ENCODE measurements at places on chromosomes 7 and 10.

DNA sequence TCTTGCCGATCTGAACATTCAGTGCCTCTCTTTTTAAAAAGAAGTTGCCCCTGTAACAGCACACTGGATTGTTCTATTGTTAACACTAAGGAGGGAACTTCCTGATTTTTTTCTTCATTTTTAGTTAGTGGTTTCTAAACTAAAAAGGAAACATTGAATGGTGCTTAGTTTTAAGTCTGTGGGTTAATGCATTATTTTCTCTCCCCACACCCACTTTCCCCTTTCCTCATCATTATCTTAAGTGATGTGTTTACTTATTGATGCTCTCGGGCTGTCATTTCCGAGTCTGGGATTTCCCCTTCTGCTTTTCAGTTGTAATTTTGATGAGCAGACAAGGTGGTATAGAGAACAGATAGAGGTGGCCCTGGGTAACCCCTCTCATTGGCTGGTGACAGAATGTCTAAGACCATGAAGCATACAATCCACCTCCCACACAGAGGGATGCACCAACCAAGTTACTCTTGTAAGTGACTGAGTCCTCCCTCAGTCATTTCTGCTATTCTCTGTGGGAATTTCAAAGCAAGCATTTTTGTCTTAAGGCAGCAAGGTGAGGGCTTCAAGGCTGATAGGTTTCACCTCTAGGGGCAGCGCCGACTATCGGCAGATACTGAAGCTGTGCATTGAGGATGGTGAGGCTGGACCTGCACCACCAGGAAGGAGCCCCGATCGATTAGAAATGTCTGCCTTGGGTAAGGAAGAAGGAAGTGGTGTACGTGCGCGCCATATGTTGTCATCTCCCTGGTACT is 49.5 kb downstream of the CHN2 start:
- peak; percentile 6 for DNase-seq

DNA sequence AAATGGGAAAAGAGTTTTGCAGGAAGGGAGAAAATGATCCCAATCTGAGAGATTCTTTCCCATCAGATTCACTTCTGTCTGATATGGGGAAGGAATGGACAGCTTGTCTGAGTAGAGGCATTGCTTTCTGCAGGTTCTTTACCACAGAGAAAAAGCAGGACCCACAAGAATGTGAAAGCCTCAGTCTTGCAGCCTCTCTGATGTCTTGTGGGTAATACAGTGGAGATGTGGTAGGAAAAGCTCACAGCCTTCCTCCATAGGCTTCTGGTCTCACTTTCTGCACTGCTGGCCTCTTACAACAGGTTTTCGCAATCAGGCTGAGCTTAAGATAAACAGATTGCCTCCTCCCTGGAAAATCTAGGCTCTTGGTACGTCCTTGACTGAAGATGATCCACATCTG is 551 bp downstream of the IFIT1 start:
- no peak for DNase-seq

DNA sequence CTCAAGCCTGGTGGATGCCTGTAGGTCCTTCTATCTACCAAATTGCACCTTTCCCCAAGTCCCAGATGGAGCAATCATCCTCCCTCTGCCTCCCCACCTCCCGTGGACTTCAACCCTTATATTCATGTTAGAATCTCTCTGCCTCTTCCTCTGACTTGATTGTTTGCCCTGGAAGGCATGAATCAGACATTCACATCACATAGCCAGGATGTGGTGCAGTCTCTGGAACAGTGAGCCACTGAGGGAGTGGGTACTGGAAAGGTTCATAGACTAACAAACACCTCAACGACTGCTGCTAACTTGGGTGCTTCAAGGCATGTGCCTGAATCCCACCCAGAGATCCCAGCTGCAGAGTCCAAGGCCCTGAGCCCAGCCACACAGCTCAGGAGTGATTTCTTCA is 494.0 kb downstream of the TNS3 start:
- DNase-seq, result no peak

DNA sequence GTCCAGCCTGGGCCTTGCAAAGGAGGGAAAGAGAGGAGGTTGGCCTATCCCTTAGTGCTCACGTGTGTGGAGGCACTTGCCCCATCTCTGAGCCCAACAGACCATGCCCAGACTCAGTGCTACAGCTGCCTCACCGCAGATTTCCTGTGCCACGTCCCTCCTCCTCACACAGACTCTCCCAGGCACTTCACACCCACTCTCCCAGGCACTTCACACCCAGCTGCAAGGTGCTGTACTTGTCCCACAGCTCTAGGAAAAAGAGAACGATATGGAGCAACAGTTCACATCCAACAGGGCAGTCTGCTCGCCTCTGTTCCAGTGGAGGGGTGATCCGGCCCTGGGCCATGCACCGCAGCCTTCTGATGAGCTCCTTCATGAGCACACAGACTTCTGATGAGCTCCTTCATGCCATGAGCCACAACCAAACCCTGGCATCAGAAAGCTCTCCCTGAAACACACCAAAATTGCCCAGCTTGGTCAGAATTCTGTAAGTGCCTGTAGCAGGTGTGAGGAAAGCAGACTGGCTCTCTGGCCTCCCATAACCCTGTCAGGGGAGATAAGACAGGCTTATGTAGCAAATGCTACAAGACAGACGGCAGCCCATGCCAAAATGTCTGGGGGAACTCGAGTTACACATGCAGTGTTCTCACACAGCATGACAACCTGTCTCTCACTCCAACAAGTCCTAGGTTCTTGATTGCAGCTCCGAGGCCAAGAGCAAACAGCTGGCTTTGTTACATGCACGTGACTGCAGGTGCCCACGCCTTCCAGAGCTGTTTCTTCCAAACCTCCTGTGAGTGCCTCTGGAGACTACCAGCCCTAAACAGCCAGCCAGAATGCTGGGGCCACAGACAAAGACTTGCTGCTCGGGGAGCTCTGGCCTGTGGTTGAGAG is 348.5 kb downstream of the GRID1 start:
- no peak for DNase-seq

DNA sequence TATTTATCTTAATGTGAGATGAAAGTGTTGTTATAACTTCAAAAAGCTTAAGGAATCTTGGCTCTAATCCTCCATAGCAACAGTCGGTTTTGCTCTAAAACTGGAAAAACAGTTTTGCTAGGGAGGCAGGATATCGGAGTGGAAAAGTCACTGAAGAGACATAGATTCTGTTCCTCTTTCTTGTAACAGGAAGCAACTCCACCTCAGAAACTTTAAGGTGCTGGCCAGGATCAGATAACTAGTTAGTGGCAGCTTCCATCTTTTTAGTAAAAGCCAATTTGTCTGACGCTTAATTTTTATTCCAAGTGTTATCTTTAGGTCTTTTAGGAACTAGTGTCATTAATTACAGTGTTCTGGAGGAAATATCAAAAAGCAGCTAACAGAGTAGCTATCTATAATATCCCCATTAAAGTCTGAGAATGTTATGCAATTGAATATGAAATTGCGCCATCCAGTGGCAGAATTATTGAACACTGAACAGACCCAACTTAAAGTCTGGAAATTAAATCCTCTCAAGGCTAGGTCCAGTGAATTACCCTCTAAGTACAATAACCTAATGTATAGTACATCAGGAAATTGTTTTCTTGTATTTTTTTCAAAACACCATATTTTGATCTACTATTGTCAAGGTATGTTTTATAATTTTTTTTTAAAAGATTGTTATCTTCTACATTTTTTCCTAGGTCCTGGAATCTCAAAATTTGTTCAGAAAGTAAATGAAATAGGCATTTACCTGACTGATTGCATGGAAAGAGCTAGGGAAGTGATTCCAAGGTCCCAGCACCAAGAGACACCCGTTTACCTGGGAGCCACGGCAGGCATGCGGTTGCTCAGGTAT is 65.9 kb upstream of the CC2D2B start:
- DNase-seq, result peak; percentile 11

Measured in activated CD4-positive, alpha-beta T cell treated with anti-CD3 and anti-CD28 coated beads, Interleukin-2, amount 50 U/mL, for 4 hours (primary cell).